ENCODE measurements at places on chromosomes 7 and 10.

GRCh38 chr7:119344466-119344865, 928.5 kb upstream of the KCND2 start:
- DNase-seq = no peak

- no peak for DNase-seq
These were observed 232.9 kb downstream of the DYNC1I1 start for GRCh38 chr7:96005271-96005670.

- no peak for DNase-seq
These were observed 133.6 kb upstream of the GDF10 start for GRCh38 chr10:47166405-47166777.

GRCh38 chr7:81447351-81447952, 322.4 kb downstream of the HGF start:
- DNase-seq = no peak

DNA sequence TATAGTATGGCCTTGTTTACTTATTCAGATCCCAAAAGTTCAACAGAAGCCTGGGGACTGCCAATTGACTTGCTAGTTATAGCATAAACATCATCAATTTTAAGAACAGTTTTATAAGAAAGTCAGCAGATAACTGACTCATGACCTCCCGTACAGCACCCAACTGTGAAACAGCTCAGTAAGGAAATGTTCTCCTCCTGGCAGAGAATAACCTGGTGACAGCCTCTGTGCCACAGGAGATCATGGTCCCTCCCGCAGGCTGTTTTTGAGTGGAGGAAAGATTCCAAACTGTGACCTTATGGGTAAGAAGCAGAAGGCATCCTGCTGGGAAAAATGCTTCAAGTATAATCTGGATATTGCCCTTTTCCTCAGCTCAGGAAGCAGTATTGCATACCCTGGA, 182.5 kb downstream of the SEMA3D start:
- no peak for DNase-seq

DNA sequence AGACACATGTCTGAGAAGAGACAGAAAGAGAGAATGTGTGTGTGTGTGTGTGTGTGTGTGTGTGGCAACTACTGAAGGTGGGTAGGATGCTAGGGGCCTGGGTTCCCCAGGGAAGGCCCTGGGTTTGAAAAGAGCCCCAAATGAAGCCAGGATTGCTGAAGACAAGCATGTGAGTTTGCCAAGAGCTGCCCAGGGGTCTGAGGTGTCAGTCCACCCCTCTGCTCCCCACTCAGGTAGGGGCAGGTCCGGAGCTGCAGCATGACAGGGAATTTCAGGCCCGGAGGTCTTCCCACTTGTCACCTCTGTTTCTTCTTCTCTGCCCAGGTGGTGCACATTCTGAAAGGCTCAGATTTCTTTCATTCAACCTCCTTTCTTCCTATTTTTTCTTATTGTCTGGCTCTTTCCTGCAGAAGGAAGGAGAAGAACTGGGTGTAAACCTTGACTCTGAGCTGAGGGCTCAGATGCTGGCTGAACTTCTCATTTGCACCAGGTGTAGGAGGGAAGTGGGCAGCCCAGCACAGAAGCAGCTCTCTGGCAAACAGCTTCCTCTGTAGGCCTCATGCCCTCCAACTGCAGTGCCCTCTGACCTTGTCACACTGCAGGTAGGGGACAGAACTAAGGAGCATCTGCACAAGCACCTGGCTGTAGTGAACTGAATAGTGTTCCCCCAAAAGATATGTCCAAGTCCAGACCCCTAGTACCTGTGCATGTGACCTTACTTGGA, 79.6 kb upstream of the LRRC4 start:
- DNase-seq = no peak

DNA sequence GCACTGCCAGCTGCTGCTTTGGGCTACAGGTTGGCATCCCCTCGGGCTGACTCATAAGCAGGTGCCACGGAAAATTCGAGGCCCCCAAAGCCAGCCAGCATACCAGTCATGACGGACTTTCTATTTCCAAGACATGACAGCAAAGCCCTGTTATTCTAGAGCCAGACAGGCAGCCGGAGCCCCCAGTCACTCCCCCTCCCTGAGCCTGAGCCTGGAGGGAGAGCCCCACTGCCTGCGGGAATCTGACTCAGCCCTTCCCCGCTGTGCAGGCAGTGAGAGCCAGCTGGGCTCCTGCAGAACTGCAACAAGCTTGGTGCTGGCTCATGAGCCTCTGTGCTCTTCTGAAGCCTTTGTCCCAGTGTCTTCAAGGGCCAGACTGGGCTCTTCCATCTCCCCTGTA, 15.8 kb downstream of the BTBD16 start:
- no peak for DNase-seq
